Erythroblast (primary cell): ENCODE measurements at places on chromosomes 6 and 20.

DNA sequence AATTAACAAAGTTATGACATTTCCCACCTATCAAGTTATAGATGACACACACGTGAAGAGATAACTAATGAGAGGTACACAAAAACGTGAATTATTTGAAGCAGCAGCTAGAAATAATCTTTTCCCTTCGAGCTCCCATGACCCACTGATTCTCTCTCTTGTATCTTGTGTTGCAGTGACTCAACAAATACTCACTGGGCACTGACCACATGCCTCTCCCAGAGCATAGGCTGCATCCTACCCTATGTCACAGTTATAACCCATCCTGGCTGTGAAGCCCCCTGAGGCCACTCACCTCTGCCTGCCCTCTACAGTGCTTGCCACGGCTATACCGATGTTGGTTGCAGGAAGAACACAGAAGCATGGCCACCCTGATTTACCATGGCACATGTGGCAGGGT lies 91.8 kb downstream of the INSM1 start:
- DNase-seq, result no peak

DNA sequence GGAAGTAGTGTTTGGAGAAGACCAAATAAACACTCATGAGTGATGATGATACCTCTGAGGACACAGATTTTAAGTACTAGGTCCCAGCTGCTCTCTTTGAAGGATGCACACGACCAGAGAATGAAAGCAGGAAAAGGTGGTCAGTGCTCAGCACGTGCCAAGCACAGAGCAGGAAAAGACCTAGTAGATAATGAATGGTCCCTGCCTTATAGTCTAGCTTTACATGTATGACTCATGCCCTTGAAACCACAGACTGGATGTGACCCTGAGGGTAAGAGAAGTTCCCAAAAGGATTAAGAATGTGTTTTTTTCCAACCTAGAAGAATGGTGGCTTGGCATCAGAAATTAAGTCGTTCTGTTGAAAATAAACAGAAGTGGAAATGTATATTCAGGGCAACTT lies 2.8 kb upstream of the MC3R start:
- DNase-seq, result no peak

DNA sequence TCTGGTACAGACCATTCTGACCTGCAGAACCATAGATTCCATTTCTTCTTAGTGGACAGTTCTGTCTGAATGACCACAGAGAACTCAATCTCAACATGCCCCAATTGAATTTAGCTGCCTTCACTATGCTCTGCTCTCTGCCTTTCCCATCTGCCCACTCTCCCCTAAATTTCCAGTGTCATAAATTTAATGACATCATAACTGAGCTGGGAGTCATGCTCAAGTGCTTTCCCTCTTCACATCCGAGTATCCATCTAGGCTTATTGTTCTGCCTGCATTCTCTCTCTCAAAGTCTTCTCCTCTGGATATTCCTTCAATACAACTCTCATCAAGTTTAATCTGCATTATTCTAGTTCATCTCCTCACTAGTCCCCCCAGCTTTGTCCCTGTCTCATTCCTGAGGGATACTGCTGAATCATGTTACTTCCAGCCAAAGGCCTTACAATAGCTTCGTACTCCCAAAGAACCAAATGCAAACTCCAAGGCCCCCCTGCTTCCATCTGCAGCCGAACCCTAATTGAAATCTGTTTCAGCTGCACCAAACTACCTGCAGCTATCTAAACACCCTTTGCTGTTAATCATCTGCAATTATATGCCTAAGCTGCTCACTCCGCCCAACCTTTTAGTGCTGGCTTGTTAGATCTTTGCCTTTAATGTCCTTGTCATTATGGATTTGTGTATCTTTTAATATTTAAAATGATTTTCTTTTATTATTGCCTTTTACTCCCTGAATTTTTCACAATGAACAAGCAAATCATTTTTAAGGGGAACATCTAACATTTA lies 46.1 kb downstream of the SLC35B3 start:
- no peak for DNase-seq

GRCh38 chr6:37592085-37592698 lies 92.5 kb upstream of the CCDC167 start:
- DNase-seq, result no peak

GRCh38 chr6:19554356-19555225 lies 282.6 kb upstream of the ID4 start:
- DNase-seq, result no peak

DNA sequence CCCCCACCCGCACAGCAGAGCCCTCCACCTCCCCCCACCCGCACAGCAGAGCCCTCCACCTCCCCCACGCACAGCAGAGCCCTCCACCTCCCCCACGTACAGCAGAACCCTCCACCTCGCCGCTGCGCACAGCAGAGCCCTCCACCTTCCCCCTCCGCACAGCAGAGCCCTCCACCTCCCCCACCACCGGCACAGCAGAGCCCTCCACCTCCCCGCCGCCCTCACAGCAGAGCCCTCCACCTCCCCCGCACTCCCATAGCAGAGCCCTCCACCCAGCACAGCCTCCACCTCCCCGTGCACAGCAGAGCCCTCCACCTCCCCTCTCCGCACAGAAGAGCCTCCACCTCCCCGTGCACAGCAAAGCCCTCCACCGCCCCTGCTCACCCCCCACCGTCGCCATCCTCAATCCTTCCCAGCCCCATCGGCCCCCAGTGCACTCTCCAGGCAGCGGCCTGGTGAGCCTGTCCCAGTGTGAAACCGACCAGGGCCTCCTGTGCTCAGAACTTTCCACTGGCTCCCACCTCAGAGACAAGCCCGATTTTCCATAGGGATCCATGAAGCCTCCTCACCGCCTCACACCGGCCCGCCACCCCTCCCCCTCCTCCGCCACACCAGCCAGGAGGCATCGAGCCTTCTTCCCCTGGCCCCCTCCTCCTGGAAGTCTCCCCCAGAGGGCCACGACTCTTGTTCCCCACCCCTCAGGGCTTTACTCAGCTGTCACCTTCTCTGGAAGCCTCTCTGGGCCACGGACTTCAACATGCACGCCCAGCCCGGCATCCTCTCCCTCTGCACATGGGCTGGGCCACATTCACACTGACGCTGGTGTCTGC lies 347.1 kb downstream of the ZFAND3 start:
- no peak for DNase-seq

GRCh38 chr20:52219441-52219840 lies 27.9 kb upstream of the ZFP64 start:
- no peak for DNase-seq

DNA sequence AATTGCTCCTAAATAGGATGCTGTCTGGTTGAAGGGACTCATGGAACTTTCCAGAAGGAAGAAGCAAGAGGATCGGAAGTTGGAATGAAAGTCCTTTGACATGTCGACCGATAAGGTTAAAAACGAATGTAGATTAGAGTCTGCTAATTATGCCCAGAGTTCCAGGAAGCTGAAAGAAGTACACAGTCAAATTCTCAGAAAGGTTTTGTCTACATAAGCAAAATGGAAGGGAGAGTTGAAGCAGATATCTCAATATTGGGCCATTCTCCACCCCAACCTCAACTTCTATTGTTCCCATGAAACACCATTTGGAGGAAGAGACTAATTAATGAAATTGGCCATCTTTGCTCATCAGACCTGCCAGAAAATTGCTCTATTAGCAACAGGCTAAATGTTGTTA lies 64.0 kb downstream of the CAP2 start:
- no peak for DNase-seq

- DNase-seq, result no peak
Observed at GRCh38 chr6:56235245-56235644, 12.1 kb downstream of the COL21A1 start.

GRCh38 chr6:109790131-109790530 lies 99.0 kb downstream of the FIG4 start:
- no peak for DNase-seq

GRCh38 chr6:1716868-1717267 lies 107.2 kb downstream of the FOXC1 start:
- no peak for DNase-seq

DNA sequence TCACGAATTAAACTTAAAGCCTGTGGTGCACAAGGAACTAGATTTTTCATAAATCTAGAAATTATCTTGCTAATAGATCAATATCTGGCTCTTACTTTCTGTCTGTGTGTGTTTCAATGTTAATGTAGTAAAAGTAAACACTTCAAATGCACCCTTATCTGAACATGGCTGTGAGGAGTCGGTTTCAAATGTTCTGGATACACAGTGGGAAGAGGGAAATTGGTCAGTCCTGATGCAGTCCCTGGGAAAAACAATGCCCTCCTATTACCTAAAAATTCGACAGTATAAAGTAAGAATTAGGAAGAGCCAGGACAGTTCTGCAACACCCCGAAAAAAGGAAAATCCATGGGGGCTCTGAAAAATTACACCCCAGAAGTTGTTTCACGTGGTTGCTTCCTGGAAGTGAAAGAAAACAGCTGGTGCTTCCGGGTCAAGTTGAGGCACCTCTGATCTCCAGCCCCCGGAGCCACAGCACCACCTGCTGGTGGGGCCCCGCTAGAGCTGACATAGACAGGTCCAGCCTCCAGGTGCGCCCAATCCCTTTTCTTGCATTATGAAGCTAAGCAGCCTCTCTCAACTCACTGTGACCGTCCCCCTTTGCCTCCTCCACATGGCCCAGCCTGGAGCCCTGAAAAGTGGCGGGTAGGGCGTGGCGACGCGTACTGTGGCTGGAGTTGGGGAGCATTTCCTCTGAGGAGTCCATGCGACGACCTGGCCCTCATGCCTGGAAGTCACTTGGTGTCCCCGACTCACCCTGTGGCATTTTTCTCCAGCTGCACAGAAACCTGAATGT lies 8.3 kb downstream of the SEMG2 start:
- DNase-seq, result peak; percentile 68

DNA sequence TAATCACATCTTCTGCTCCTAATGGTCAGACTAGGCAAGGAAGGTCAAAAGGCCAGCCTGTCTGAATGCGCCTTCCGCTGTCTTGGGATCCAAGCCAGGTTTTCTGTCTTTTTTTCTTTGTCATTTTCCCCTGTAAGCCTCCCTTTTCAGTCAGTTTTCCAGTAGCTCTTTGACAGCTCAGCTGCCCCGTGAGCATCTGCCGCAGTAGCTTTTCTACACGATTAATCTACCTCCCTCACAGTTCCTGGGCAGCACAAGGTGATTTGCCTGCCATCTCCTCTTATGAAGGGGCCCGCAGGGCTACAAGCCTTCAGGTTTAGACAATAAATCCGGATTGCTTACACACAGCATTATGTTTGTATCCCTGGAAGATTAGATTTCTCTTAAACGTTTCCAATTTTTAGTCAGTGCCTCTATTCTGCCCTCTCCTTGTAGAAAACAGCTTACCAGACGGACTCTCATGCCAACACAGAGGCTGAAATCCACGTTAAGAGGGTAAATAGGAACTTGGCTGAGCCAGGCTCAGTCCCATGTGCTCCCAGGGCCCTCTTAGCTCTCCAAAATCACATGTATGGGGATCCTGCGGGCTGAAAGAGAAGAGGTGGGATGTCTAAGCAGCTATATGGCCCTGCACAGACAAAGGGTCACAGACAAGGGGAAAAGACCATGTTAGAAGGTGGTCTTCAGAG lies 77.2 kb downstream of the LY86 start:
- DNase-seq, result no peak

DNA sequence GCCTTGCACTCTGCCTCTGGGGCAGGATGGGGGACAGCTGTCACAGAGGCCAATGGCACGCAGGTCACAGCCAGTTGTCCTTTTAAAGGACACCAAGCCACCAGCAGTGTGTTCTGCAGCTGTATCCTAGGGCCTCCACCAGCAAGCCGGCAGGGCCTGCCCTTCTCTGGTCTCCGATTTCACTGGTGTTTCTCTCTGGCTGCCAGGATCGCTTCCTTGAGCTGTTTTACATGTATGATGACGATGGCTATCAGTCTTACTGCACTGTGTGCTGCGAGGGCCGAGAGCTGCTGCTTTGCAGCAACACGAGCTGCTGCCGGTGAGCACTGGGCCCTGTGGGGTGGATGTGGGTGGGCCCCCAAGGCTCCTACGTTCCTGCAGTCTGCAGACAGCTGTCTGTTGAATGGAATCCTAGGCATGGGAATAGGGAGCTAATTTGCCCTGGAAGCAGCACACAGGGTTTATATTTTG lies 22.7 kb upstream of the MAPRE1 start:
- DNase-seq, result no peak

- no peak for DNase-seq
Observed at GRCh38 chr6:148869585-148869984, 122.8 kb downstream of the UST start.

- no peak for DNase-seq
Observed at GRCh38 chr20:44036441-44036840, 121.8 kb downstream of the TOX2 start.

DNA sequence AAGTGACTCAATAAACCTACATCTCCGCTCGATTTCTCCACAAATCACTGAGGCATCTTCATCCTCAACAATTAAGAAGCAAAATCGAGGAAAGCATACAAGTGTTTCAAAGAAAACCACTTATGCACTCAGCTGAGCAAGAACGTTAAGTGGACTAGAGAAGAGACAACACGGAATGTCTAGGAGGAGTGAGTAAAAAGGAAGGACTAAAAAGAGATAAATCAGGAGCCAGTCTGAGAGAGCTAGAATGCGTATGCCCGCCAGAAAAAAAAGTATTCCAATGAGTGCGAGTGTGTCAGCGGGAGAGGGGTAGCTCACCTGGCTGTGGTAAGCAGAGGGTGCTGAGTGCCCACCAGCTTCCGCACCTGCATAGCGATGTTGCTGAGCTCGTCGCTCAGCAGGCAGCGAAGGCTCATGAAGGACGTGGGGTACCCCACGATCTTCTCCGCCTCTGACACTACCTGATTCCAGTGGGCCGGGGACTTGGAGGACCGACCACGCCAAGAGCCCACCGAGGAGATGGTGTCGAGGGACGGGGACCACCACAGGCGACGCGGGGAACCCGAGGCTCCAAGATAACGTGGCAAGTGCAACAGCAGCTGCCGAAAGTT lies 587 bp downstream of the PDSS2 start:
- no peak for DNase-seq

DNA sequence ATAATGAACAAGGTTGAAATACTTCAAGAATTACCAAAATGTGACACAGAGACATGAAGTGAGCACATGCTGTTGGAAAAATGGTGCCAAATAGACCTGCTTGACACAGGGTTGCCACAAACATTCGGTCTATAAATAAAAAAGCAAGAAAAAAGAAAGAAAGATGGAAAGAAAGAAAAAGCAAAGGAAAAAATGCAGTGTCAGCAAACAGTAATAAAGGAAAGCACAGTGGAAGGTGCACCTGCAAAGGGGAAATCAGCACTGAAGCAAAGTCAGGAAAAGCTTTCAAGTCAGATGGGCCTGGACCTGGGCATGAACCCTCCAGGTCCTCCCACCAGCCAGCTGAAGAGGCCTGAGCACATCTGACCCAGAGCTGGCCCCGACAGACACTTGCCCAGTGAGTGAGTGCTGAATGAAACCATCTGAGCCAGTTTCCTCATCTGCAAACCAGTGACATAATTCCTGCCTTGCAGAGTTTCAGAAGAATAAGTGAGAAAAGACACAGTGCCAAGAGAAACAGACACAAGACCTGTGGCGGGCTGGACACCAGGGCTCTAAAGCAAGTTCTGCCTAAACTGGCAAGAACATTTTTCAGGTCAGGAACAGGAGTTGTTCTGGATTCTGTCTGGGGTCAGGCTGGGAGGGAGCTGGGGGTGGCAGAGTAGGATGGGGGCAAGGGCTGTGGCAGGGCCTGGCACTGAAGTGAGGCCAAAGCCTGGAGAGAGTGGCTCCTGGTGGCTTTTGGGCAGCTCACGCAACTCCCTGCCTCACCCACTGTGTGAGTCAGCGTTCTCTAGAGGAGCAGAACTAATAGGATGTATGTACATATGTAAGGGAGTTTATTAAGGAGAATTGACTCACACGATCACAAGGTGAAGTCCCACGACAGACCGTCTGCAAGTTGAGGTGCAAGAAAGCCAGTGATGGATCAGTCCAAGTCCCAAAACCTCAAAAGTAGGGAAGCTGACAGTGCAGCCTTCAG lies 23.9 kb upstream of the MICB start:
- DNase-seq, result no peak

GRCh38 chr6:11606332-11606731 lies 68.8 kb downstream of the TMEM170B start:
- no peak for DNase-seq

GRCh38 chr6:149140137-149140909 lies 177.2 kb upstream of the TAB2 start:
- peak; percentile 62 for DNase-seq
